Activated effector memory CD4-positive, alpha-beta T cell treated with Interleukin-2 at 50 U/mL for 16 hours (primary cell): ENCODE measurements at places on chromosomes 3 and 15.

DNA sequence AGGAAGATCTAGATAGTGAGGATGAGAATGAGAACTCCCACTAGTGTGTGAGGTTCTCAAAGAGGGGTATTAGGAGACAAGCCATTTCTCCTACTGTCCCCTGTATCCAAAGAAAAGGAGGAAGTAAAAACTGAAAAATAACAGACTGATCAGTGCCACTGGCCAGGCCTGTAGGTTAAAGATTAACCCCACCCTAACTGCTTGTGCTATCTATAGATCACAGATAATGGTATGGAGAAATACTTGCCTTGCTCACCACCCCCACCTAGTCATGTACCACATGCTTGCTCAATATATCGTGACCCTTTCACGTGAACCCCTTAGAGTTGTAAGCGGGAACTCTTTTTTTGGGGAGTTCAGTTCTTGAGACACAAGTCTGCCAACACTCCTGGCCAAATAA is 519.7 kb upstream of the FRG2C start:
- no peak for DNase-seq

DNA sequence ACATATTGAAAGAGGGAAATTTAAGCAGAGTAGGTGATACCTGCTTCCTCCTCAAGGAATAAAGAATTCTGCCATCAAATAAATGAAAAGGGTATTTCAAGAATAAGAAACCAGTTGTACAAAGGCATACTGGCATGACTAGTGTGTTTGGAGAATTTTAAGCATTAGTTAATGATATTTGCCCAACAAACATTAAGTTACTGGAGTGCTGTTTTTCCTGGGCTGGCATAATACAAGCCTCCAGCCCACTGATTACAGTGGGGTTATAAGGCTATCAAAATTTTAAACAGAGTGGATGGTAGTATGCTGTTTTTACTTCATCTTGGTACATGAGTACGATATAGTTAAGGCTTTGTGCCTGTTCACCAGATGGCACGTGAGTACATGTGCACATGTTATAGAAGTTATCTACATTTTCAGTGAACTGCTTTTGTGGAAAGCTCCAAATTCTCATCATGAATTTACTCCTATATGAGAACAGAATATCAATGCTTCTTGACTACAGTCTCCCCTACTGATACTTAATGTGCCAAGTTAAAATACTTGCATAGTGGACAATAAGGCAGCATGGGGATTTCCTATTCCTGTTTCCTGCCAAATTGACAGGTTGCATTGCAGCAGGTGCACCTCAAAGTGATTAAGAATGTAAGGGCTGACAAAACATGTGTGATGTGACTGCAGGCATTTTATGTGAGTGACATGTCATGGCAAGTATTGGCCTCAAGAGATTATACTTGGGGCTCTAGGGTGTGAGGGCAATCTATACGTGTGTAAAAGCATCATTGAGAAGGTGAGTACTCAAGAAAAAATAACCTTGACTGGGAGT is 14.9 kb downstream of the NAALADL2 start:
- DNase-seq: no peak

DNA sequence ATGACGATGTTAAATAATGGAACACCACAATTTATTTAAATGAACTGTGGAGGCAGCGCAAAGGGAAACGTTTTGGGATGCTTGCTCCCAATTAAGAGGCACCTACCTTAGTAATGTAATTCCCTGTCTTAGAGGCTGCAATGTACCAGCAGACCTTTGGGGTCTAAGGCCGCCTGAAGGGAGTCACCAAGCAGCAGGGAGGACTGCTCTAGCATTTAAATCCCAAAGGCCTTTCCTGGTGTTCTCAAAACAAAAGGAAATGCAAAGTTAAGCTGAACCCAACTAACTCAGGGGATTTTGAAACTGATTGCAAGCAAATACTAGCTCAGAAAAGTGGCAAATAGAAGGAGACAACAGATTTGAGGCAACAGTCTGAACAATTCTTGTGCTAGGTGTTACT is 510.8 kb downstream of the GABRG3 start:
- DNase-seq: no peak

GRCh38 chr3:183172051-183172639 is 9.6 kb upstream of the LAMP3 start:
- DNase-seq: no peak

GRCh38 chr15:76756381-76756780 is 148.8 kb downstream of the SCAPER start:
- no peak for DNase-seq

GRCh38 chr3:124486324-124486723 is 243.9 kb upstream of the UMPS start:
- no peak for DNase-seq

GRCh38 chr15:68055224-68055705 is 1.1 kb downstream of the PIAS1 start:
- DNase-seq: peak; percentile 23

DNA sequence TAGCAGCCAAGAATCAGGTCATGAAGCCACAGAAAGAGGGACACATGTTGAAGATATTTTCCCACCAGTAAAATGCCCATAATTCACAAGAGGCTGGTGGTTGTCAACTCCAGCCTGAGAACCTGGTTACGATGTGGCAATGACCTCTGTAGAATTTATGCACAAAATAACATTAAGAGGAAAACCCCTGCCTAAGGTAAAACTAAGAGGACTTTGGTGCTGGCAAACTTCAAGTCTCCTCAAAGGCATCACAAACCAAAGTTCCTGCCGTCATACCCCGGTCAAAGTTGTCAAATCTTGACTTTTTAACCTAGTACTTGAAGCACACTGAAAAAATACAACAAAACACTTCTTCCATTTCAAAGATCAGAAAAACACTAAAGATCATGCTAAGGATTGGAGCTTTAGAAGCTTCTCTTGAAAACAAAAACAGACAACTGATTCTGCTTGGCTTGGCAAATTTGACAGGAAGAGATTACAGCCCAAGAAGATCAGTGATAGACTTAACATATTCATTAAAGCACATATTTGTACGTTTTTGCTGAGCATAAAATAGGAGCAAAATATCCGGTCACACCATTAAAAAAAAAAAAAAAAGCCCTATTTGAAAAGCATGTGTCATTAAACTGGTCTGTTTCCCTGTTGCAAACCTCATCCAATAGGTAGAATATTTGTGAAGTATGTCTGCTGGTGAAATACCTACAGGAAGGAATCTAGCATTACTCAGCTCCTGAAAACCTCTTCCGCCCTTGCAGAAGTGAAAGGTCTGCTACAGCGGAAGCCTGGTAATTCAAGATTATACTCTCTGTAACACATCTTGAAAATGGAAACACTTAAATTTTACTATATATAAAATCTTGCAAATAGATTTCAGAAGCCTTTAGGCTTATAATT is 22.8 kb downstream of the EIF4E3 start:
- no peak for DNase-seq

- no peak for DNase-seq
Measured at GRCh38 chr15:63372753-63373152, 8.9 kb downstream of the CA12 start.

DNA sequence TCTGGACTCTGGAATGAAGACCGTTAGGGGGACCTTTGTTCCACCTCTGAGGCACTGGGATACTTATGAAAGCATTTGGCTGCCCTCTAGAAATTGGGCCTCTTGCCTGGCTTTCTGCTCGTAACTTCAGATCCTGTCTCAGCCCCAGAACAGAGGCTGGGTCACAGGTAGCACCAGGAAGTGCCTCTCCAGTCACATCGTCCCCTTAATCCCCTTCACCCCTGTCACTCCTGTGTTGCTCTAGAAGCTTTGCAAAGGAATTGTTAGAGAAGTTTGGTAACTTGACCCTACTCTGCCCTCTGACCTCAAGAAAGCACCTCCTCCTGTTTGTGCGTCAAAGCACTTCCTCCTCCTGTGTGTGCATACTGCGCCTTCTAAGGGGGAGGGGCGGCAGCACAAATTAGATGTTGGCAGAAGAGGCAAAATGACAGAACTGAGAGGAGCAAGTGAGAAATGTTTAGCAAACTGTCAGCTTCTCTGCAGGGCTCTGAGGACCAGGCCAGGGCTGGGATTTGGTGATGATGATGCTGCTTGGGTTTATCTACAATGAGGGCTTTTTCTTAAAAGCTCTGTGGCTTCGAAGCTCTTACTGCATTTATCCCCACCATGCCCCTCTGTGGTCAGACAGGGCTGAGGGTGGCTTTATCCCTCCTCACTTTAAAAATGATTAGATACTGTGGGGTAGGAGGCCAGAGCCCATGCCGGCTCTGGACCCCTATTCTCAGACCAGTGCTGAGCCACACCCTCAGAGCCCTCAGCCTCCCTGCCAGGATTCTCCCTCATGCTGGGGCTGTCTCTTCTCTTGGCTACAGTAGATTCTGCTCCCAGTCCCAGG is 76.2 kb downstream of the LARS2 start:
- DNase-seq: no peak

DNA sequence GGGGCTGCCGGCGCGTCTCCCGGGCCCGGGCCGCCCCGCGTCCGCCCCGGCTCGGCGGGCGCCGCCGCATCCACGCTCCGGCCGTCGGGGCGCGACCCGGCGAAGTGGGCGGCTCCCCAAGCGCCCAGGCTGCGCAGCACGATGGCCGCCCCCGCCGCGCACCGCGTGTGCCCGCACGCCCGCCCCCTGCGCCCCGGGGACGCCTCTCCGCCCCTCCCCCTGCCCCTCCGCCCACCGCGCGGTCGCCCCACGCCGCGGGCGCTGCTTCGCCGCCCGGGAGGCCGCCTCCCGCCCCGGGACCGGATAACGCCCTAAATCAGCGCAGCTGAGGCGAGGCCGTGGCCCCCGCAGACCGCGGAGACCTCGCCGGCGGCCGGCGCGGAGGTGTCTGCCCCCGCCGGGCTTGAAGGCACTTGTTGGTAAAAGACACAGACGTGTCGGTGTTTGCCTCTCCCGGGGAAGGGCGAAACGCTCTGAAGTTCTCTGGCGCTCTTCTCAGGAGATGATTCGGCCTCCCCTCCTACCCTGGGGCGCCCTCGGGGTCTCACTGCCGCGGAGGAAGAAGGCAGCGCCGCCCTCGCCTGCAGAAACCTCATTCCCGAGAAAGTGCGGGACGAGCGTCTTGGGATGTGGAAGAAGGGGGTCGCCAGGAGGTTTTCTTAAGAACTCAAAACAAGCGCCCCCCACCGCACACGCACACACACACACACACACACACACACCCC is at the start of gene BNC1:
TSS of gene BNC1 (minus strand) at position 106 of the 725 bp plus-strand sequence. CDS start at position 70, 36 bp downstream.
- no peak for DNase-seq

- DNase-seq: no peak
Measured at GRCh38 chr15:34292621-34293020, 45.0 kb downstream of the SLC12A6 start.

GRCh38 chr3:61008153-61008997 is 242.9 kb downstream of the FHIT start:
- no peak for DNase-seq

GRCh38 chr3:182565916-182566796 is 227.1 kb upstream of the ATP11B start:
- DNase-seq: no peak

DNA sequence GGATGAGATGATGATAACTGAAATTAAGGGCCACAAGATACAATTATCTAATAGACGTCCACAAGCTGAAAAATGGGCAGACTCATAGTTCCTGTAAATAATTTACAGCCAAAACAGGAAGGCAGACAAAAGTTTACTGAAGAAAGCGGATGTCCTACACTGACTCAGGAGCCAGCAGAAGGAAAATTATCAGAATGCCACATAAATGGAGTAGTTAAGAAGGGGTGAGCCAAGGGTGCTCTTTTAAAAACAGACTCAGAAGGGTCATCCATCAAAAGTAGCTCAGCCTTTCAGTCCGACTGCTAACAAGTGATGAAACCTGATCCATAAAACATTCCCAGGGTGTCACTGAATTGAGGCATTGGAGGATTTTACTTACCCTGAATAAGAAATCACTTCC is 39.8 kb downstream of the TUSC7 start:
- no peak for DNase-seq

- no peak for DNase-seq
Measured at GRCh38 chr3:3631114-3631513, 168.1 kb upstream of the LRRN1 start.

DNA sequence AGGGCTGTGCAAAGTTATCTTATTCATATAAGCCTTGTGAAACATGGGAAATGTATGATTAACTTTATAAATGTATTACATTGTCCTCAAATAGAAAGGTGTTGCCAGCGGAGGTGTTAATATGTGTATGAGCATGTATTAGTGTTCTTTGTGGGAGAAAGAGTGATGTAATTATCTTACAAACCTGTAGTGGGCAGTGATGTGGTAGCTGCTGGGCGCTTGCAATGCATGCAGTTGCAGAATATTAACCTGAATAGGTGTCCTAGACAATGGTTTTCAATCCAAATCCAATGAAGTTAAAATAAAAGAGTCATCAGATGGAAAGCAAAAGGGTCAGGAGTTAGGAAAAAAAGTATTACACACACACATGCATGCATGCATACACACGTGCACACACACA is 881.3 kb upstream of the CADM2 start:
- no peak for DNase-seq

- DNase-seq: no peak
Measured at GRCh38 chr3:151999936-152000335, 126.5 kb downstream of the SUCNR1 start.

- no peak for DNase-seq
Measured at GRCh38 chr15:67902579-67903009, 62.7 kb upstream of the RNU6-1 start.

DNA sequence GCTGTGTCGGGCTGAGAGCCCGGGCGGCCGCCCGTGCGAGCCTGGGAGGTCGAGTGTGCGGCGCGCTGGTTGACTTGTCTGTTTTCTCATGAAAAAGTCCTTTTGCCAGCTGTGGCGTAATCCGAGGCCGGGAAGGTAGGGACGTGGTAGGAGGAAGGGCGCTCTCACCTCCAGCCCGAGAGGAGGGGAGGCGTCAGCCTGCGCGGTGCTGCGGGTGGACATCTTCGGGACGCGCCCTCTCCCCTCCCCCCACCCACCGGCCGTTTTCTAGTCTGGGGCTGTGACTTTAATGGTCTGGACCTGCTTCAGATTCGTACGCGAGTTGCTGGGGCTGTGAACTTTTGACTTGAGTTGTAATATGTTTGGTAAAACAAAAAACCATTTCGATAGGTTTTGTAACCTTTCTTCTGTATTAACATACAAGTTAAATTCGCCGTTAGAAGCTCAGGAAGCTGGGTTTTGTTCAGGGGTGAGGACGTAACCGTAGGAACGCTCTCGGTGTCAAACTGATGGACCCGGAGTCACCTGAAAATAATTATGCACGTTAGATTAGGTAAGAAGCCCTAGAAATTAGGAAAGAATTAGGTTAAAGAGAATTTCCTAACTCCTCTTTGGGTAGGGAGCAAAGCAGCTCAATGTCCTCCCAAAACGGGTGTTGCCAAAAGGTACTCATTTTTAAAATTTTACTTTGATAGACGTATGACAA is 762 bp downstream of the NCK1 start:
- no peak for DNase-seq

- no peak for DNase-seq
Measured at GRCh38 chr3:120524171-120524923, 71.8 kb upstream of the NDUFB4 start.

GRCh38 chr3:143972155-143972504 is 507 bp downstream of the DIPK2A start:
- DNase-seq: no peak

- no peak for DNase-seq
Measured at GRCh38 chr3:177946497-177946896, 589.7 kb upstream of the KCNMB2 start.

GRCh38 chr3:87121856-87122255 is 105.3 kb upstream of the CHMP2B start:
- DNase-seq: no peak
